ENCODE measurements at places on chromosomes 12 and 14.

- peak; percentile 8 for DNase-seq
Measured at GRCh38 chr12:131452444-131452860, 258.4 kb upstream of the SFSWAP start.

GRCh38 chr12:13425766-13426165 is 229.2 kb downstream of the EMP1 start:
- no peak for DNase-seq

- DNase-seq, result no peak
Measured at GRCh38 chr12:111155521-111155920, 213.4 kb downstream of the PHETA1 start.

DNA sequence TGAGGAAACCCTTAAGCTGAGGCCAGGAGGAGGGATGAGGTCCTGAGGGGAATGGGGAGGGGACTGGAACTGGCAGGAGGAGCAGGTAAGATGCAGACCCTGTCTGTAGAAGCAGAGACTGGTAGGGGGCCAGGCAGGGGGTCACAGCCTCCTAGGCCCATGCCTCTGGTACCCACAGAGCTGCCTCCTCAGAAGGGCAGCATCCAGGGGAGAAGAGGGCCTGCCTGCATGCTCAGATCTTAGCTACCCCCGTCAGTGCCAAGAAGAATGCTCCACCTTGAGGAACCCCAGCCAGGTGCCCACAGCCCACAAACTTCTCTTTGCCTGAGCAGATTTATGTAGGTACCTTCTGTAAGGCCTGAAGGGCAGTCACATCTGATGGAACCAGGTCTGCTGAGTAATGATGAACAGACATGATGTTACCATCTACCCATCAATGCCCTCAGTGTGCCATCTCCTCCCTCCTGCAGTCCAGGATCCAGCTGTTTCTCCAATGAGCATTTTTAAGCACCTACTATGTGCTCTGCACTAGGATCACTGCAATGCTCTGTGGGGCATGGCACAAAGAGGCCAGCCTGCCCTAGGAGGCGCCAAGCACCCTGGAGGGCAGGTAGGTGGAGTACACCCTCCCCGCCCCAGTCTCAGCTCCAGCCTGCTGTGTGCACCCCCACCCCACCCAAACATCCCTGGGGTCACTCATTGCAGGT is 24.8 kb upstream of the ZFP36L1 start:
- no peak for DNase-seq

DNA sequence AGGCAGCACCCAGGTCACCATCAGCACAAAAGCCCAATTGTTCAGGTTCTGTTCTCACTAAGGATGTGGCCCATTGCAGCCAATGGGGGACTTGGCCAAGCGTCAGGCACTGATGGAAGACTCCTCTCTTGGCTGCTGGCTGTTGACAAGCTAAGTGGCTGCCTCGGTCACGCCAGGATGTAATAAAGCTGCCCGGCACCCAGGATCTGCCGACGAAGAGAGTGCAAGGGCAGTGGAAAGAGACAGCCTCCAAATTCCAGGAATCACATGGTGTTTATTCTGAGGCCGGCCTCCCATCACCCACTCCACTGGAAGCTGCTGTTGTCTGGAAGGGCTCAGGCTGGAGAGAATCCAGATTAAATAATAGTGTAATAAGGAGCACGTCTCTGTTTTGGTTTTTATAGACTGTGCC is 451.8 kb upstream of the TBX3 start:
- no peak for DNase-seq

DNA sequence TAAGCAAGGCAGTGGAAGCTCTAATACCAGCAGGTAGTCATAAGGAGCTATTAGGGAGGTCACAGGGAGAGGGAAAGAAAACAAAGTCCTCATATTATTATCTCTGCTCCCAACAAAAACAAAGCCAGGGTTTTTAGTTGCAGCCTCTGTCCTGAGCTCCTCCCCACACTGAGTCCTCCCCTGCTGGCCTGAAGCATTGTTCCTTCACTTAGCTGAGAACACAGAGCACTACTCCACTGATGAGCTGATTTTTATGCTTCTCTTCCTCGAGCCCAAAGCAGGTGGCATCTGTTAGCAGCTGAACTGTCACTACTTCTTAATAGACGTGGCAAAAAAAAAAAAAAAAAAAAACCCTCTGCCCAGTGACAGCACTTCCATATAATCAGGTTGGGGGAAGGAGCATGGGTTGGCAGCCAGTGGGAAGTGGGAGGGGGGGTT is 10.5 kb upstream of the STAC3 start:
- DNase-seq, result no peak

DNA sequence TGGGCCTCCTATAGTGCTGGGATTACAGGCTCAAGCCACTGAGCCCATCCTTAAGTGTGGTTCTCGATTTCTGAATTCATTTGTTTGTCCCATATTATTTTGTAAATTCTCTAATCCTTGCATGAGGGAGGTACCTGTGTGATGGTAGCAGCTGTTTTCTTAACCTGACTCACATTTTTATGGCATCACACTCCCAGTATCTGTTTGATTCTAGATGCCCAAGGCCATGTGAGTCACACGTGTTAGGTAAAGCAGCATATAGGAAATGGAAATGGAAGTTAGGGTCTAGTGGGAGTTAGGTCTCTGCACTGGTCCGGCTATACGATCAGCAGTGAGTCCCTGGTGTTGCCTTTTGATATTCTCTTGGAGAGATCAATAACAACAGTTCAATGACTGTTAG is 198.1 kb downstream of the ERC1 start:
- DNase-seq, result no peak

- DNase-seq, result no peak
Measured at GRCh38 chr14:62662811-62663455, 382.3 kb downstream of the KCNH5 start.

GRCh38 chr14:25110106-25110505 is 60.2 kb upstream of the STXBP6 start:
- no peak for DNase-seq

DNA sequence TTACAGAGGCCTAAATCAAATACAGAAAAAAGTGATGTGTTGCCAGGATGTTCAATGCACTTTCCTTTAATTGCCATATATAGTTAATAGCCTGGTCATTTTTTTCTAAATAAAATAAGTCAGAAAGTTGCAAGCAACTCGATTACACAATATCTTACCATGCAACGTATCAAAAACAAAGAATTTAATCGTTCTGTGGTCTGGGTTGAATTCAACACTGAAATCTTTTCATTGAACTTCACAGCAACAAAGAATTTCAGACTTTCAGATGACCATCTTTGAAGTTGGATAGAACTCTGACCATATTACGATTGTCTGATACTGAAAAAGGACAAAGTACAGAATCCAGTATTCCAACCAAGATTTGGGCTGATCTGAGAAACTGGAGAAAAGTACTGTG is 231.9 kb downstream of the SLC25A21 start:
- no peak for DNase-seq

GRCh38 chr14:99260587-99261551 is 11.1 kb downstream of the BCL11B start:
- DNase-seq, result no peak

DNA sequence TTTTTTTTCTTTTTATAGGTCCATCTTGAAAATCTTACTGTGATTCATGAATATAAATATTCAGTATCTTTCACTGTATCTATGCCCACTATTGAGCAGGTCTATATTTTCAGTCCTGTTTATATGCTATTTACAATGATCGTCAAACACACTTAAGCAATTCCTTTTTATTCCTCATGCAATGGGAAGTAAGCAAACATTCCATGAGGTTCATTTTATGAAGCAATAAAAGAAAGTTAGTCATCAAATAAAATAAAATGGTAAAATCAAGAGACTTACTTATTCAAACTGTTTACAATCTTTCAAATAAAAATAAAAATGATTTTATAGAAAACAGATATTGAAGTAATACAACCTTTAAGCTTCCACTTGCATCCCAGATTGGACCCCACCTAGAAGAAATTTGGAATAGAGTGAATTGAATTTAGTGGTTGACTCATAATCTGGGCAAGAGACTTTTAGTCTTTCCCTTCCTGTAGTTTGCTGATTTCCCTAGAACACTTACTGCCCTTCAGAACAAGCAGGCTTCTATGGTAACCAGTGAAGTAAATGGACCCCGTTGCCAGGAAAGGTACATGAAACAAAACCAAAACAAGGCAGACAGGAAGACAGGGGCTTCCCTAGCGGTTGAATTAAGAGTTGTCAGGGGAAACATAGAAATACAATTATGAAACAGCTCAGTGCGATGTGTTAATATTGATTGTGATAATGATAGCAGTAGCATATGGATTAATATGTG is 241.0 kb upstream of the ATP2B1 start:
- DNase-seq, result no peak

- no peak for DNase-seq
Measured at GRCh38 chr12:57766464-57767304, at the start of gene CYP27B1. CYP27B1 (minus strand) TSS chr12:57767078; CDS start chr12:57767041, 37 bp downstream.

DNA sequence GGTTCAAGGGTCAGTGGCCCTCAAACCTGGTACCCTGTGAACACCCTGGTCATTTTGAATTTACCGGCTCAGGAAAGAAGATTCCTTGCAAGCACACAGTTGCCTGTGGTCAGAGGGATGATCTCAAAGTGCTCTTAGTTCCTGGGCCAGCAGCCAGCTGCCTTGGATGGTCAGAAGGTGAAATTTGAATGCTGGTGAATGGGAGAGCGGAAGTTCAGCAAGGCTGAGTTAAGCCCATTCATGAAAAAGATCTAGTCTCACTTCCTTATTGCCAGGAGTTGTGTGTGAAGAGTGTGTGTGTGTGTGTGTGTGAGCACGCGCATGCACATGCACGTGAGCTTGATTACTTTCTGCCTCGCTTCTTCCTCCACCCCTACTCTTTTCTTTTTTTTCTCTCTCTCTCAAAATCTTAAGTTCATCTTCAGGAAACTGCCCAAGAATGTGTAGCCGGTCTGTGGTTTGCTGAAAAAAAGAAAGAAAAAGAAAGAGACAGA is 155.5 kb upstream of the CCND2 start:
- no peak for DNase-seq

- DNase-seq, result no peak
Measured at GRCh38 chr14:76426161-76426696, 50.3 kb downstream of the ESRRB start.

Measured in activated CD4-positive, alpha-beta T cell treated with anti-CD3 and anti-CD28 coated beads for 24 hours (primary cell).